GM12891 (cell line): ENCODE measurements at places on chromosomes 13 and 19.

- DNase-seq = no peak
Observed at GRCh38 chr13:31967155-31967554, 64.4 kb upstream of the FRY start.

- no peak for DNase-seq
Observed at GRCh38 chr19:35509018-35509652, 4.3 kb downstream of the DMKN start.

- no peak for DNase-seq
Observed at GRCh38 chr13:21964686-21965085, 293.8 kb downstream of the FGF9 start.

DNA sequence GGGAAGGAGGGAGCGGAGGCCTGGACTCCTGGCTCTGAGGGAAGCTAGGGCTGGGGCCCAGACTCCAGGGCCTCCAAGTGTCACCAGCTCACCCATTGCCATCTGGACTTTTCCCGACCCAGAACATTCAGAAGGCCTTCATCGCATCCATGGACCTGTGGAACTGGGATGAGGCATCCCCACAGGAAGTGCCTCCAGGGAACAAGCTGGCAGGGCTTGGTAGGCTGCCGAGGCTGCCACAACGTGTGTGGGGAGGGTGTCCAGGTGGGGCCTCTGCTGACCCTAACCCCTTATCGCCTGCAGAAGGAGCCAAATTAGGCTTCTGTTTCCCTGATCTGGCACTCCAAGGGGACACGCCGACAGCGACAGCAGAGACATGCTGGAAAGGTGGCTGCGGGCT, 767 bp downstream of the ETV2 start:
- DNase-seq = no peak

DNA sequence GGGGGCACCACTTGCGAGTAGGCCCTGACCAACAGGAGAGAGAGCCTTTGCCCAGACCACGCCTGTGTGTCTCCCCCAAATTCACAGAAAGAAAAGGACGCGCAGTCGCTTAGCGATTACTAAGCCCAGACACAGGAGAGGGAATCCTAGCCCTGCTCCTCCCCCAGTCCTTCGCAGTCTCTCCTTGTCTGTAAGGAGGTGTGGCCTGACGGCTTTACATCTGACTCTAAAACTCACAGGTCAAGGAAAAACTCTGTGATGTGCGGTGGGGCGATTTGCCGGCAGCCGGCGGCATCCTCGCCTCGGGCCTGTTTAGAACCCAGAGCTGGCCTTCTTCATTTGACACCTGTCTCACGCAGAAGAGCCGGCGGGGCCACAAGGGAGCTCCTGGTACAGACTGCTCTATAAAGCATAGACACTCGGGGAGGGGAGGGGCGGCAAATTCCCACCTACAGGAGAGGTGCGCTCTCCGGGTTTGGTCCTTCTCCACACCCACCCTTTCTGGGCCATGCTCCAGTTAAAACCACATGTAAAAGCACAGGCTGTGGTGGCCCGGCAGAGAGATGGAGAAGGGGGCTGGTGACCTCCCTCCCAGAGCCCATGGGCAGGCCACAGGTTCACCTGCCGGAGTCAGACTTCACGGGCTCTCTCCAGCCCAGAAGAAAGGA, 17.8 kb downstream of the GPR12 start:
- DNase-seq = no peak

DNA sequence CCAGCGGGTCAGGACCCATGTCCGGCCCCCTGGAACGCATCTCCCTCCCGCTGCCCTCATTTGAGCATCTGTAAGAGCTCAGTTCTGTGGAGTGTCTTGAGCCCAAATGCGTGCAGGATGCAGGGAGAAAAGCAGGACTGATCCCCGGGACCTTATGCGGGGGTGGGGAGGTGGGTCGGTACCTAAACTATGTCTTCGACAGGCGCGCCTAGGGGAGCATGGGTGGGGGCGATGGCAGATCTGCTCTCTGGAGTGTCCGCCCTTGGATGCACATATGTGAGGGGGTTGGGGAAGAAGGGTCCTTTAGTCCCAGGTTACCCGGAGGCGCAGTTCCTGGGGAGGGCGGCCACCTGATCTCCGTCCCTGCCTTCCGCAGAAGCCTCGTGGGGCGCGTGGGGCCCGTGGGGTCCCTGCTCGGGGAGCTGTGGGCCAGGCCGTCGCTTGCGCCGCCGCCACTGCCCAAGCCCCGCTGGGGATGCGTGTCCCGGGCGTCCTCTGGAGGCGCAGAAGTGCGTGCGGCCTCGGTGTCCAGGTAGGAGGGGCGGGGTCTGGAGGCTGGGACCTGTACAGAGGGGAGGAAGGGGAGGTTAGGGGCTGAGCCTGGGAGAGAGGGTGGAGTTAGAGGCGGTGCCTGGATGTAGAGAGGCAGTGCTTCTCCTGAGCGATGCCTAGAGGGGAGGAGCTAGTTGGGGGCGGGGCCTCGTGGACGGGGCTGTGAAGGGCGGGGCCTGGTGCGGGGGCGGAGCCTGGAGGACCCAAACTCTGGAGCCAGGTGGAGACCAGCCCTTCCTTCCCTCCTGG, 2.9 kb downstream of the CILP2 start:
- DNase-seq = peak; percentile 69

- no peak for DNase-seq
Observed at GRCh38 chr13:110424569-110425443, 117.7 kb downstream of the COL4A2 start.

GRCh38 chr19:45630463-45630862, 8.7 kb downstream of the EML2 start:
- no peak for DNase-seq

- DNase-seq = no peak
Observed at GRCh38 chr19:38538386-38538785, 79.4 kb downstream of the MAP4K1 start.

GRCh38 chr19:33207040-33207620, 13.0 kb downstream of the LRP3 start:
- no peak for DNase-seq

- DNase-seq = no peak
Observed at GRCh38 chr13:28485996-28486543, 8.9 kb downstream of the FLT1 start.

DNA sequence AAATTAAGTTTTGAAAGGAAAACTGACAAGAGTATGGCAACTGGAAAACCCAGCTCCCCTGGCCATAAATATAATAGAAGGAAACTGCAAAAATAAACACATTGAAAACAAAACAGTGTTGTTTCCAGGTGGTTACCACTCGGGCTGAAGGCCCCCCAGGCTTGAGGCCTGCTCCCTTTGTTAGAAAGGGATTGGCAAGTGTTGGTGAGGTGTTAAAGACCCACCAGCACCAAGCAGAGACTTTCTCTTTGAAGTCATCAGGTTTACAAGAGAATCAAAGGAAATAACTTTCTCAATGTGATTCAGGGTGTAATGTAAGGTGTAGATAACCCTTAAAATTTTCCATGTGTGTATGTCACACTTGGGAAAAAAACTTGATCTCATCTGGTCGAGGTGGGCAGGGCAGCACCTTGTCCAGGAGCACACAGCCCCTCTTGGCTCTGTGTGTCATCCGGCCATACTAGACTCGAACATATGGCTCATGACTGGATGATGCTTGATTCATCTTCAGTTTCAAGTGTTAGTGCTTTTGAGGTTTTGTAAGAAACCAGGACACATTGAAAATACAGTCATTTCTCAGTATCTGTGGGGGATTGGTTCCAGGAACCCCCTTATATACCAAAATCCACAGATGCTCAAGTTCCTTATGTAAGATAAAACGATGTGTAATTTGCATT, 7.8 kb downstream of the ACTN4 start:
- DNase-seq = no peak

GRCh38 chr19:6732803-6733337, 4.5 kb downstream of the GPR108 start:
- DNase-seq = no peak

DNA sequence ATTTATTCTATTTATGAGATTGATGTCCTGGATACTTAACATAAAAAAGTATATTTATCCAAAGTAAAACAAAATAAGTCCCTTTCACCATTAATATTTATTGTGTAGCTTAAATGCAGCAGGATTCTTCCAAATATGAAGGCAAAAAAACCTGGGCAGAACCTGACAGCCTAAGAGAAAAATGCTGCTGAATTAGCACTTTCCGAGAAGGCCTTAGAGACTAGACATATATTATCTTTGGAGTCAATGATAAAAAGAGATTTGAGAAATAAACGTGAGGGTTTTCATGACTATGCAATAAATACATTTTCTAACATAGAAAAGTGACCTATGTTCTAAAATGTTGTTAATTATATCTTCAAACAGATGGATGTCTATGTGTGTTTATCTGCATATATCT, 566.9 kb downstream of the PCDH9 start:
- no peak for DNase-seq

GRCh38 chr19:31976775-31977536, 368.5 kb upstream of the ZNF507 start:
- DNase-seq = no peak

- DNase-seq = no peak
Observed at GRCh38 chr13:41267106-41267505, 3.7 kb upstream of the MTRF1 start.

GRCh38 chr13:44507639-44508038, 68.5 kb downstream of the TSC22D1 start:
- no peak for DNase-seq

- no peak for DNase-seq
Observed at GRCh38 chr13:112675366-112675756, 14.5 kb upstream of the ATP11A start.

- DNase-seq = no peak
Observed at GRCh38 chr13:95533545-95534160, 18.9 kb upstream of the CLDN10 start.

GRCh38 chr13:47418206-47418920, 521.5 kb upstream of the HTR2A start:
- no peak for DNase-seq

DNA sequence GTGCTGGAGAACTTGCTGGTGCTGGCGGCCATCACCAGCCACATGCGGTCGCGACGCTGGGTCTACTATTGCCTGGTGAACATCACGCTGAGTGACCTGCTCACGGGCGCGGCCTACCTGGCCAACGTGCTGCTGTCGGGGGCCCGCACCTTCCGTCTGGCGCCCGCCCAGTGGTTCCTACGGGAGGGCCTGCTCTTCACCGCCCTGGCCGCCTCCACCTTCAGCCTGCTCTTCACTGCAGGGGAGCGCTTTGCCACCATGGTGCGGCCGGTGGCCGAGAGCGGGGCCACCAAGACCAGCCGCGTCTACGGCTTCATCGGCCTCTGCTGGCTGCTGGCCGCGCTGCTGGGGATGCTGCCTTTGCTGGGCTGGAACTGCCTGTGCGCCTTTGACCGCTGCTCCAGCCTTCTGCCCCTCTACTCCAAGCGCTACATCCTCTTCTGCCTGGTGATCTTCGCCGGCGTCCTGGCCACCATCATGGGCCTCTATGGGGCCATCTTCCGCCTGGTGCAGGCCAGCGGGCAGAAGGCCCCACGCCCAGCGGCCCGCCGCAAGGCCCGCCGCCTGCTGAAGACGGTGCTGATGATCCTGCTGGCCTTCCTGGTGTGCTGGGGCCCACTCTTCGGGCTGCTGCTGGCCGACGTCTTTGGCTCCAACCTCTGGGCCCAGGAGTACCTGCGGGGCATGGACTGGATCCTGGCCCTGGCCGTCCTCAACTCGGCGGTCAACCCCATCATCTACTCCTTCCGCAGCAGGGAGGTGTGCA, 587 bp downstream of the S1PR4 start:
- DNase-seq = no peak

DNA sequence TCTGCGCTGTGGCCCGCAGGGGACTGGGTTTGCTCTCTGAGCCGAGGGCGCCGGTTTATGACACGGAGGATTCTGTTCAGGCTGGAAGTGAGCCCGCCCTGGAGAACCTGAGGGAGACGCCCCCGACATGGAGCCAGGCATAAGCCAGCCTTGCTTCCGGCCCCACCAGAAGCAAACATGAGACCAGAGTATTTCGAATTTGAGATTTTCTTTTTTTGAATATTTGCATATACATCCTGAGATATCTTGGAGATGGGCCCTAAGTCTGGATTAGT, 72.9 kb downstream of the KDM4B start:
- no peak for DNase-seq

- DNase-seq = no peak
Observed at GRCh38 chr19:522726-523125, 8.8 kb upstream of the CDC34 start.

- no peak for DNase-seq
Observed at GRCh38 chr13:19153782-19154450, 27.7 kb downstream of the TUBA3C start.

- DNase-seq = peak; percentile 61
Observed at GRCh38 chr19:38046254-38047048, 139.4 kb downstream of the SIPA1L3 start.

DNA sequence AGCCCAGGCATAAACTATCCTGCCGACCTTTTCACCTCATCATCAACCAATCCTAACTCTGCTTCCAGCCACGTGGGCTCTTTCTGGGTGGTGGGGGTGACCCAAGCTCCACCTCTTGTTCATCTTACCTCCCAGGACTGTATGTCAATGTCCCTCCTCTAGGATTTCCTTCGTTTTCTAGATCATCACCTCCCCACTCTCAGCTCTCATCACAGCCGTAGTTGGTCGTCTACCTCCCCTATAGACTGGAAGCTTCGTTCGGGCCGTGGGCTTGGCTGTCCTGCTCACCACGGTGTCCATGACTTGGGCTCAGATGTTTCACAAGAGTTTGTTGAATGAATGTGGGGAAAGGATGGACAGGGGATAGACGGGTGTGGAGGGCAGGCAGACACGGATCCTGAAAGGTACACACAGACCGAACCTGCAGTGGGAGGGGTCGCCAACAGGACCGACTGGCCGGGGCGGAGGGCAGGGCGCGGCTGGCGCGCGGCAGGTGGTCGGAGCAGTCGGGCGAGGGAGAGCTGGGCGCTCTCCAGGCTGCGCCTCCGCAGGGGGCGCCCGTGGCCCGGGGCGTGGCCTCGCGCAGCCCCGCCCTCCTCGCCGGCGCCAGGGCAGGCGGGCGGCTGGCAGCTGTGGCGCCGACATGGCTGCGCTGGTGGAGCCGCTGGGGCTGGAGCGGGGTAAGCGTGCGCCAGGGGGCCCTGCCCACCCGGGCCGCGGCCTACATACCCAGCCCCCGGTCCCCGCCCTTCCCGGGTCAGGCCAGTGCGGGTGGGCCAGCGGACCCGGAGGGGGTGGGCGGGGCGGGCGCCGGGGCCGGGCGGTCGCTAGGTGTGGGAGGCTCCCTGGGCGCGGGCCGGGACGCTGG, at the start of gene LIN7B:
Gene LIN7B (plus strand): TSS at position 609 of the 868 bp plus-strand sequence. CDS start 35 bp downstream, at position 644.
- DNase-seq = peak; percentile 94

- no peak for DNase-seq
Observed at GRCh38 chr19:33290956-33291622, 11.2 kb downstream of the CEBPA start.

DNA sequence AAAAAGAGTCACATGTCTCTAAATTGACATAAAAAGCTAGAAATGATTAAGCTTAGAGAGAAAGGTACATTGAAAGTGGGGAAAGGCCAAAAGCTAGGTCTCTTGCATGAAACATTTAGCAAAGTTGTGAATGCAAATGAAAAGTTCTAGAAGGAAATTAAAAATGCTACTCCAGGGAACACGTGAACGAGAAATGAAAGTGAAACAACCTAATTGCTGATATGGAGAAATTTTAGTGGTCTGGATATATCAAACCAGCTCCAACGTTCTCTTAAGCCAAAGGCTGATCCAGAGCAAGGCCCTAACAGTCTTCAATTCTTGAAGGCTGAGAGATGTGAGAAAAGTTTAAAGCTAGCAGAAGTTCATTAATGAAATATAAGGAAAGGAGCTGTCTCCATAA, 419.8 kb downstream of the SLITRK6 start:
- no peak for DNase-seq
